ENCODE measurements at places on chromosomes 4 and X.

DNA sequence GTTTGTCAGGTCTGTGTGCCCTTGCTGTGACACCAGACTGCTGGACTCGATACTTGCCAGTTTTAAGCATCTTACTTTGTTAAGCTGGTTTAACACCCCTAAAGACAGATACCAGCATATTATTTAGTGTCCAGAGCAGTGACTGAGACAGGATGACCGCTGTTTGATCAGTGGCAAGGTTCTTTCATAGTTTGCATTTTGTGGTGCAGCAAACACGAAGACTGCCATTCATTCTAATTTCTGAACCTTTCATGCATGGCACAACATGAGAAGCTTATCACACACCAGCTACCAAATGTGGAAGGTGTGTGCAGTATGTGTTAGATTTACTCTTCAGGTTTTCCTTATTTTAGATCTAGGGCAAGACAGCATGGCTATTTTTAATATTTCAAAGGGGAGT, 28.2 kb downstream of the JADE1 start:
- no peak for DNase-seq

DNA sequence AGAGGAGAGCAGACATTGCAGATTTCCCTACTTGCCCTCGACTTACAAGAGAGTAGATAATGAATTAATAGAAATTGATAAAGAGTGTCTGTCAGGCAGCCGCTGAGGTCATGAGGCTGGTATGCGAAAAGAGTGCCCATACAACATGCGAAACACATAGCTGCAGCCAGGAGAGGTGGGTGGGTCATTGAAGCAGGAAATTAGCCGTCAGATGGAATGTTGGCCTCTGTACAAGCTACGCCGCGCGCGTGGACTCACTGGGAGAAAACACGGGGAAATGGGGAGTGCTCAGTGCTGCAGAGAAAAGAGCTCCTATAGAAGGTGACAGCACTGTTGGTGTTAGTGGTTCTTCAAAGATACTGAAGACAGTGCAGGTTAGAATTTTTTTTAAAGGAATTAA, 125.1 kb downstream of the RAPGEF2 start:
- peak; percentile 48 for DNase-seq

DNA sequence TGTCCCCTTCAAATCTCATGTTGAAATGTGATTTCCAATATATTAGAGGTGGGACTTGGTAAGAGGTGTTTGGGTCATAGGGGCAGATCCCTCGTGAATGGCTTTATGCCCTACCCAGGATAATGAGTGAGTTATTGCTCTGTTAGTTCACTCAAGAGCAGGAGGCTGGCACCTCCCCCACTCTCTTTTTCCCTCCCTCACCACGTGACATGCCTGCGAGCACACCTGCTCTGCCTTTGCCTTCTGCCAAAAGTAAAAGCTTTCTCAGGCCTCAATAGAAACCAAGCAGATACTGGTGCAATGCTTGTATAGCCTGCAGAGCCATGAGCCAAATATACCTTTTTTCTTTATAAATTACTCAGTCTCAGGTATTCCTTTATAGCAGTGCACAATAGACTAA, 286.3 kb upstream of the UGT8 start:
- no peak for DNase-seq

- no peak for DNase-seq
These were observed 29.0 kb upstream of the SORBS2 start for GRCh38 chr4:185840953-185841352.

DNA sequence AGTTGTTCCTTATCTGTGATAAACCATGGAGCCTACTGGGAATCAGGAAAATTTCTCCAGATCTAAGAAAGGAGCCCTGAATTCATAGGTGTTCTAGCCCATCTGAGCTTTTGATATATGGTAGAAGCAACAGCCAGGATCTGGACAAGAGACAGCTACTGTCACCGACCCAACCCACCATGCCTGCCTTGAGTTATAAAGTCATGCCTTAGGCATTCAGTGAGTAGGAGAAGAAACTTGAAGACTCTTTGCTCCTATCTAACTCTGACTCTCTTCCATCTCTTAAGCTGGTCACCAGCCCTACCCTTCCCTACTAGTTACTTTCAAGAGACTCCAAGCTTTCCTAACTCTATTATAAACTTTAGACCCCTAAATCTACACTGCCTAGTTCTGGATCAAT, 83.9 kb upstream of the FAM9B start:
- no peak for DNase-seq

DNA sequence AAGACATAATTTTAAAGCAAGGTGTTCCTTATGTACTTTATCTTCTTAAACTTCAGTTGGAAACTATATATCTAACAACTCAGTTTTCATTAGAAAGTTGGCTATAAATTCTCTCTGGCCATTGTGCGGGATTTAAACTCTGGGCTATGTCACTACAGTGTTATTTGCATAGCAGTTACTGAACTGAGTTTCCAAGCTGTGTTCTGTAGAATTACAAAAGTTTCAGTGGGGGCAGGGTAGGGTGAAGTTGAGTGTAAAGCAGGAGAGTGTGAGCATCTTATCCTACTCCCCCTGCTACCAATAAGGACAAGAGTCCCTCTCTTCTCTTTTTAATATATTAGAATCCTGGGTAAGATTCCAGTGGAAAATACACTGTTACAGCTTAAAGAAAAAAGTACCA, 254.5 kb upstream of the SLITRK2 start:
- no peak for DNase-seq

- no peak for DNase-seq
These were observed 2.8 kb upstream of the CPLX1 start for GRCh38 chr4:828641-829271.

DNA sequence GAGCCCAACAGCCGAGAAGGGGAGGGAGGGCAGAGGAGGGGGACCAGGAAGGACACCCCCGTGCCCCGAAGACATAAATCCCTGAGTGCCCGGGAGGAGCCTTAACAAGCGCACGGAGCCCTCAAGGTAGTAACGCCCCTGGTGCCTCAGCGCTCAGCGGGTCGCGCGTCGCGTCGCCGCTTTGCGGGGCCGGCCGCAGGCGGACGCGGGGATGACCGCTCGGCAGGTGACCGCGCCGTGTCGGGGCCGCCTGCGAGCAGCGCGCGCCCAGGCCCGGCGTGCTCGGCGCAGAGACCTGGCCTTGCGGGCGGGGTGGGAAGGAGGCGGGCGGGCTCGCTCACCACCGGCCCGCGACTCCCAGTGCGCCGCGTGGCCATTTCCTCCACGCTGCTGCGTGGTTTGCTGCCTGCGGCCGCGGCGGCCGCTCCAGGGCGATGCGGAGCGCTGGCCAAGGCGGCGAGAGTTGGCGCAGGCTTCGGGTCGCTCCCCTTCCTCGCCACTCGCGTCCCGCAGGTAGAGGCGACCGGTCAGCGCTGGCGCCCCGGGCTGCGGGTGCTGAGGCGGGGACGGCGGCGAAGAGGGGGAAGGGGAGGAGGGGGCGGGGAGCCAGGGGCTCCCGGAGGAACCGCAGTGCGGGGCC, 632 bp downstream of the CCSER1 start:
- no peak for DNase-seq

- no peak for DNase-seq
These were observed 6.0 kb upstream of the UBQLN2 start for GRCh38 chrX:56557376-56557929.

GRCh38 chrX:53685711-53686110, 808 bp downstream of the HUWE1 start:
- DNase-seq: no peak

DNA sequence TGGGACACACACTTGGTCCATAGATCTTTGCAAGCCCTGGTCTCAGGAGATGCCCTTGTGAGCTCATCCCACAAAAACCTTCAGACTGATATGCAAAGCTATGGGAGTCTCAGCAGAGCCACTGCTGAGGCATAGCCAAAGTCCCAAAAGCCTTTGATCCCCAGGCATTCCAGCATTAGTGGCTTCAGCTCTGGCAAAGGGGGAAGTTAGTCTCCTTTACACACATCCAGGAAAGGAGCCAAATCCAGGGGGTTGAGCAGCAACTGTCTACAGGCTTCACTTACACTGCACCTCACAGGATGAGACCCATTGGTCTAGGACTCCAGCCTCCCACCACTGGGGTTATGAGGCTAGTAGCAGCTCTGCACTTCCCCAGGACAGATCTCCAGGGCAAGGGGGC, 14.0 kb downstream of the PF4 start:
- no peak for DNase-seq

- DNase-seq: no peak
These were observed 186.6 kb upstream of the GNPDA2 start for GRCh38 chr4:44912980-44913379.

DNA sequence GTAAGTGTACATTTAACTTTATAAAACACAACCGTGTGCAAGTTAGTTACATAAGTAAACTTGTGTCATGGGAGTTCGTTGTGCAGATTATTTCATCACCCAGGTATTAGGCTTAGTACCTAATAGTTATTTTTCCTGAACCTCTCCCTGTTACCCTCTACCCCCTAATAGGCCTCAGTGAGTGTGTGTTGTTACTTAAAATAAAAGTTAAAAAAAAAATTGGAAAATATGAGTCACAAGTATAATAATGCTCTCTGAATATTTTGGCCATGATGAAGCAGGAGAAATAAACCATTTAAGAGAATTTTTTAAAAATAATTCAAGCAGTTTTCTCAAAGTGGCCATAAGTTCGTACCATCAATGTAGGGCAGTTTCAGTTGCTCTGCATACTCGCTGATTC, 105.1 kb upstream of the GRID2 start:
- no peak for DNase-seq

DNA sequence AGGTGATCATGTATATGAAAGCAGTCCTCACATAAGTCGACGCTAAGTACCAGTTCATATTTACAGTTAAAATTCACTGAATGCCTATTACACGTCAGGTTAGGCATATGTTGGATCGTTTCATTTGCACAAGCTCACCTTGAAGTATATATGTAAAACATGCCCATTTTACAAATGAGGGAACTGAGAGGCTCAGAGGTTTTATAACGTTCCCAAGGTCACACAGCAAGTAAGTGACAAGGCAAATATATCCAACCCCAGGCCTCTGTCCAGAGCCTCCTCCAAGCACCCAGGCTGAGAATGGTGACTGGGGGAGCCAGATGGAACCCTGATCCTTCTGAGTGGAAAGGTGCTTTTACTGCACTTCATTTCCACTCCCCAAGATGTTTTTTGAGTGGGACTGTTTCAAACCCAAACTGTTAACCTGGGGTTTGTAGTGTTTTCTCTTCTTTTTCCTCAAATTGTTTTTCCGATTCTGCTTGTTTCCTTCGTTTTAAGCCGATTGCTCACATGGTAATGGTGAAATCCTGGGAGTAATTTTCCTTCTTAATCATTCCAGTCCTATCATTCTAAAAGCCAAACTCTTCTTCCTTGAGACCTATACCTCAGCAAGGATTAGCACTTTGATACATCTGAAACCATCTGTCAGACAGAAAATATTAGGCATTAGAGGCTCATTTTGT, 791 bp downstream of the SMIM20 start:
- no peak for DNase-seq

DNA sequence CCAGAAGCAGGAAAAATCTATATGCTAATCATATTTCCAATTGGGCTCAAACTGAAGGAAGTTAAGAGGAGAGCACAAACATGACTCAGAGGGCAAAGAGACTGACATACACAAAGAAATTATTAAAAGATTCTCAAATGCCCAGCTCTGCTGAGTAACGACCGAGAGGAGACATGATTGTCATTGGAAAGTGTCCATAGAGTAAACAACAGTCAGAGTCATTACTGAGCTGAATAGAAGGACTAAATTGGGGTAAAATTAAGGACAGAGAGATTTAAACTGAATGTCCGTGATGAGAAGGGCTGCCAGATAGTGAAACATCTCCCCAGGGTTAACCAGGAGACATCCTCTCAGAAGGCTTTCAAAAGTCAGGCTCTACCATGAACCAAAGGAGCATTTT, 111.2 kb upstream of the GALNT7 start:
- DNase-seq: no peak

- no peak for DNase-seq
These were observed 46.7 kb downstream of the RUFY3 start for GRCh38 chr4:70768301-70768948.

GRCh38 chr4:100632163-100632562, 114.3 kb upstream of the EMCN start:
- no peak for DNase-seq

DNA sequence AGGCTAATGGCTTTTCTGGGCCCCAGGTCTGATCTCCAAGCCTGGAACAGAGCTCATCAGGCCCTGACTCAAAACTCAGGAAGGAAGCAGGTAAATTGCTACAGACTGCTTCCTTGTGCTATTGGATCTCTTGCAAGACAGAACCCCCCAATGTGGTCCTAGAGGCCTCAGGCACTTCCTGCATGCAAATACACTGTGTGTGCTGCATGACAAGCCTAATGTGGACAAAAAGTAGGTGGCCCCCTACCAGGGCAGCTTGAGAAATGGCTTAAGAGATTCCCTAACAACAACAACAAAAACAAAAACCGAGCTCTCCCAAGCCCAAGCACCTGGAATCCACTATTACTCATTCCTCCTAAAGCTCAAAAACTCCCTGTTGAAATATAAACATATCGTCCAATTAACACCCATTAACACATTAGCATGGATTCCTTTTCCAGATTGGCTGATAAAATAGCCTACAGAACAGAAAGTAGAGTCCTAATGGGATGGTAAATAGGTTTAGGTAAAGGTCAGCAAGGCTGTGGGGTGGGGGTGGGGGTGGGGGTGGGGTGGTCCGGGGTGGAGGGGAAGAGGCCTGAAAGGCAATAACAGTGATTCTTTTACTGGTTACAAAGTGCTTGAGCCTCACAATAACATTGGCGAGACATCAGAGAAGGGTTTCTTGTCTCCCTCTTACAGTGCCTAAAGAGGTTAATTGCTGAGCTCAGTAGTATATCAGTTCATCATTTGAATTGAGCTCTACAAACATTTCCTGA, 24.1 kb upstream of the FGF16 start:
- DNase-seq: no peak

DNA sequence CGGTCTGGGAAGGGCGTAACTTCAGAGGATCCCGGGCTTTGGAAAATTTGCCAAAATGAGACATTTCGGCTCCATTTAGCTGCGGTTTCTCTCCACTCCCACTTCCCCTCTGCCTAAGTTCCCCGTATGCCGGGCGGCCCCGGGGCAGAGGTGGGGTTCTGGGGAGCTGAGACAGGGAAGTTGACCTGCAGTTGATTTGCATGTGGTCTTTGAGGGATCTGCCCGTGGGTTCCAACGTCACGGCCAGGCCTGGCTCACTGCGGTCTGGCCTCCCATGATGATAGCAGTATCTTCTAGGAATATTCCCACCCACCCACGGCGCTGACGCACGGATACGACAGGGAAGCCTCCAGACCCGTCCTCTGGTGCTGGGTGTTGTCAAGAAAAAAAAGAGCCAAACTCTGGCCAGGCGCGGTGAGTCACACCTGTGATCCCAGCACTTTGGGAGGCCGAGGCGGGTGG, 27.3 kb upstream of the CRLF2 start:
- no peak for DNase-seq

GRCh38 chr4:8351931-8352367, 82.4 kb downstream of the HTRA3 start:
- DNase-seq: no peak
